Naive thymus-derived CD4-positive, alpha-beta T cell (primary cell): ENCODE measurements at places on chromosomes 5 and 9. TPM values are rescaled to one million over a fixed set of nuclear protein-coding genes. Genes with fewer than 3 reads are reported as not detected.

DNA sequence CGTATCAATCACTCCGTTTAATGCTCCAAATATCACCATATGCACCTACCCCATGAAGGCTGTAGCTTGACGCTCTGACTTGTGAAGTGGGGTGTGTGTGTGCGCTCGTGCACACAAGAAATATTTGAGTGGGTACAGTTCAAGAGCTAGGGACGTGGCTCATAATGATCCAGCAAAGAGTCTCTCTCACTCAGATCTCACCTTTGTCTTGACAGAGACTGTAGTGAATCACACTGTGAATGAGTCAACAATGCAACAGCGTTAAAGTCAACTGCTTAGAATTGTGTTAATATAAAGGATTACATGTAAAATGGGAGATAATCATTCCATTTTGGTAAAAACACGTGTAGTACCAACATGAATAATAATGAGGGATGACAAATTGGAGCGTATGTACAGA is 119.4 kb downstream of the MED27 start:
- no peaks in the 10 kb centered on the region for H3K27me3 ChIP-seq
- H3K36me3 ChIP-seq, result no peaks in the 10 kb centered on the region
- no peaks in the 10 kb centered on the region for H3K4me1 ChIP-seq

- no peak overlapping the region for H3K4me3 ChIP-seq
- H3K27me3 ChIP-seq, result no peaks in the 10 kb centered on the region
- H3K36me3 ChIP-seq, result no peaks in the 10 kb centered on the region
These were observed 98.0 kb upstream of the IRX2 start for GRCh38 chr5:2849429-2849828.

DNA sequence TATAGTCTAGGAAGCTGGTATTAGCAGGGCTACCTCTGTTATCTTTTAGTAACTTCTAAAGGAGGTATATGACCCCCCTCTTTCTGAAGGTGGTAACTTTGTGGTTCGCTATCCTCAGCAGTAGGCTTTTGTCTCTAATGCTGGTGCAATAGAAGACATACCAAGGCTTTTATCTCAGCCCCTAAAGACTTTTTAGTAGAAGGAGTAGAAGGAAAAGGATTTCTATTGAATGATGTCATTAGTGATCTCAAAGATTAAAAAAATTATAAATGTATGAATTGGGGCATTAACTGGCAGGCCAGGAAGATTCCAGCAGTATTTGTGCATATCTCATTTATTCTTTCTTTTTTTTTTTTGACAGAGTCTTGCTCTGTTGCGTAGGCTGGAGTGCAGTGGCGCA is 78.2 kb downstream of the RAI14 start:
- DNase-seq, result no peak
- H3K4me1 ChIP-seq, result no peaks in the 10 kb centered on the region
- H3K36me3 ChIP-seq, result no peaks in the 10 kb centered on the region
- H3K4me3 ChIP-seq, result no peak overlapping the region
- H3K27me3 ChIP-seq, result no peaks in the 10 kb centered on the region

DNA sequence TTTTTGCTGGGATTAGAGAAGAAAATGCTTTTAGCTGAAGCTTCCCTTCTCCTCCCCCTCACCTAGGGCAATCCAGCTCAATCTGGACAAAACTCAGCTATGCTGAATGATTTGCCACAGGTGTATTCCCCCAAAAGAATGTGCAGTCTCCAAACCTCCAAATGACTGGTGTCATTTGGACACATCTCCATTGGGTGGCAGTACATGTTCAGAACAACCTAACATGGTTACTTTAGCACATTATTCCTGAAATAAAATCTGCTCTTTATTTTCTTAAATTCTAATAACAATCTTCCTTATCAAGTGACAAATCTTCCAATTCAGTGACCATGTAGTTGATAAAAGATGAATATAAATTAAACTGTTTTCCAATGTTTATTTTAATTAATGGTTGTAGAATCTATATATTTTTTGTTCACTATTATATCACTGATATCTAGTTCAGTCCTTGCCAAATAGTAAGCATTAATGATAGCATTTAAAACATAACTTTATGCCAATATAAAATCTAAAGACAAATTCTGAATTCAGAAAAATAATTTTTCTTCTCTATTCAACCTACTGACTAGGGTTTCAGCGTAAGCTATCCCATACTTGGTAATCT is 61.3 kb upstream of the MOCS2 start:
- no peak for DNase-seq
- H3K36me3 ChIP-seq, result no peaks in the 10 kb centered on the region
- H3K4me1 ChIP-seq, result no peaks in the 10 kb centered on the region

- no peaks in the 10 kb centered on the region for H3K36me3 ChIP-seq
- no peak for DNase-seq
- no peak overlapping the region for H3K27ac ChIP-seq
- H3K4me1 ChIP-seq, result no peaks in the 10 kb centered on the region
- no peak overlapping the region for H3K4me3 ChIP-seq
- no peaks in the 10 kb centered on the region for H3K27me3 ChIP-seq
These were observed 16.4 kb upstream of the FST start for GRCh38 chr5:53463909-53464621.

GRCh38 chr5:72599519-72600370 is 92.5 kb upstream of the ZNF366 start:
- H3K27ac ChIP-seq, result no peak overlapping the region
- no peak overlapping the region for H3K4me3 ChIP-seq
- H3K27me3 ChIP-seq, result no peaks in the 10 kb centered on the region
- no peak for DNase-seq

- no peaks in the 10 kb centered on the region for H3K27me3 ChIP-seq
- no peak for DNase-seq
- no peaks in the 10 kb centered on the region for H3K36me3 ChIP-seq
- H3K4me3 ChIP-seq, result no peak overlapping the region
- no peaks in the 10 kb centered on the region for H3K4me1 ChIP-seq
These were observed 112.8 kb upstream of the NR3C1 start for GRCh38 chr5:143516249-143516648.

DNA sequence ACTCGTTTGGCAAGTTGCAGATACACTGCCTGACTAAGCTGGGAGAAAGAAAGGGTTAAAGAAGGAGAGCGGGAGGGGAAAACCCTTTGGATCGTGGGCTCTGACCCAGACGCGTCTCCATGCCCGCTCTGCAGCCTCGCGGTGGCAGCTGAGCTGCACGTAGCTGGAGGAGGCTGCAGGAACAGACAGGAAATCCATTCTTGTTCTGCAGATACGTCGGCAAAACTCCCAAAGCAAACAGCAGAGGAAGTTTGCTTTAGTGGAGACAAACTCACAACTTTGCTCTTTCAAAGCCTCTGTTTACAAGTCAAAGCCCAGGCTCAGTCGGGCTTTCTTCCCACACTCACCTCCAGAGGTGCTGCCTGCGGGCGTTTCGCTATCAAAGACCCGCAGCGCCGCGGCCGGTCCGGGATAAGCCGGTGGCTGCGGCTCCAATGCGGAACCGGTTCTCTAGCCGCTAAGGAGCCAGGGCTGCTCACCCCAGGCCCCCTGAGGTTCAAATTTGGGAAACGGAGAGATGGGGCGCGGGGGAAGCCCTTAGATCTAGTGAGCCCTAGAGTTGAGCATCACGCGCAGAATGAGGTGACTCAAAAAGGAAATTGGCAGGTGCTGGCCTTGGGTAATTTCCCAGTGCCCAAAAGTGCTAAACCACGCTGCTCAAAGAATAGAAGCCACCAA is 60.7 kb downstream of the MAT2B start:
- H3K36me3 ChIP-seq, result no peaks in the 10 kb centered on the region
- no peak for DNase-seq
- H3K27ac ChIP-seq, result no peak overlapping the region
- H3K4me1 ChIP-seq, result peaks cover 9% of the 10 kb centered on the region
- peaks cover 3% of the 10 kb centered on the region for H3K27me3 ChIP-seq
- peak overlapping the region; percentile 28 for H3K4me3 ChIP-seq

DNA sequence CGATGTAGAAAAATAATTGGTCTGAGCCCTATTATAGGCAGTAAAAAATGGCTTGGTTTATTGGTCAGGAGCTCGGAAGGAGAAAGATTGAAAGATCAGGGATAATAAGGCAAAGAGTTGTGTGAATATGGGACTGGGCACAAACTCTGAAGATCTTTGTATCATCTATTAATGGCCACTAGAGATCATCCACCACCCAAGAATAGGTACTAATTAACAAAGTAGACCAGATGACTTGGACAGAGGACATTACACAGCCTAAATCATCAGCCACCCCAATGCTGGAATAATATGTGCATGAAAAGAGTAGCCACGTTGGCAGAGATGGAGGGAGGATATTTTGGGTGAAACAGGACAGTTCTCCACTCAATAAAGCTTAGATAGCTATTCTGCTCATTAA is 364.1 kb downstream of the EFNA5 start:
- no peaks in the 10 kb centered on the region for H3K4me1 ChIP-seq
- H3K27ac ChIP-seq, result no peak overlapping the region
- H3K4me3 ChIP-seq, result no peak overlapping the region
- H3K36me3 ChIP-seq, result no peaks in the 10 kb centered on the region

DNA sequence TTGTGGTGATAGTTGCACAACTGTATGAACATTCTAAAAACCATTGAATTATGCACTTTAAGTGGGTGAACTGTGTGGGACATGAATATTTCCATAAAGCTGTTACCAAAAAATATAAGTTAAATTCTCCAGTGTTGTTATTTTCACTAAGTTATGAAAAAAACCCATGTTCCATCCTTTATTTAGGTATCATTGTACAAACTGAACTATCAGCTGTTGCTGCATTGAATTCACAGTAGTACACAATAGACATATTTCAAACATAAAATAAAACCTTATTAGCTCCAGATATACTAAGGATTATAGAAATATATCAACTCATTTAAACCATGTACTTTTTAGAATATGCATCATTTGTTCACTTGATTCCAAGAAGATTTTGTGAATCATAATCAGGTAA is 192.1 kb downstream of the COMMD10 start:
- no peak for DNase-seq
- H3K4me3 ChIP-seq, result no peak overlapping the region
- no peak overlapping the region for H3K27ac ChIP-seq
- H3K36me3 ChIP-seq, result no peaks in the 10 kb centered on the region

DNA sequence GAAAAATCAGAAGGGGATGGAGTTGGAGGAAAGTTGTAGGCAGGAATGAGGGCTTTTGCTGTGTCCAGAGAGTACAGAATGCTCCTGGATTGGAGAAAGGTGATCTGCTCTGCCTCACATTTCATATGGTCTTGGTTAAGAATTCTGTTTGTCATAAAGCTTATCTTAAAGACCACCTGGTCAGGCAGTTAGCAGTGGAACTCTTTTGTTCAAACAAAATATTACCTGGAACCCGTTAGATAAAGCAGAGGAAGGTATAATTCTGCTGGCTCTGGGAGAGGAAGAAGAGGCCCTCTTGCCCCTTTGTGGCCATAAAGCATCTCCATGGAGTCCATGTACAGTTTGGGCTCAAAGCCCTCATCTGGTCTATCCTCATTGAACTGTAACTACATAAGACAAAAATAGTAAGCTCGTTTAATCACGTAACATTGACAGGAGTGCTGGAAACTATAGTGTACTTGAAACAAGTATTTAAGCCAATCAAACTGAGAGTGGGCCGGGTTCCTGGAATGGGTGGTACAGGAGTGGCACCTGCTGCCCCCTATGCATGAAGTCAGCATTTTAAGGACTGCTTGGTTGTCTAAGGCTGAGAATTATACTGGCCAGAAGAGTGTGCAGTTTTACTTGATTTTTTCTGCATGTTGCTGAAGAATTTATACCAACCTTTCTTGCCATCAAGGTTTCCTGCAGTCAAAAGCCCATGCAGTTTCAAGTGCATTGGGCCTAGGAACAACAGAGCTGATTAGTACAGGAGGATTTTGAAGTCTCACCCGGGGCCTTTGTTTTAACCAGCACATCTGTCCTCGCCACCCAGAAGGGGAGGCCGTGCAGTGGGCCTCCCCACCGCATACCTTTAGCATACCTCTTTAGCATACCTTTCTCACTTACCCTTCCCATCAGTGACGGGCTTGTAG is 39.9 kb downstream of the STXBP1 start:
- H3K4me1 ChIP-seq, result no peaks in the 10 kb centered on the region

DNA sequence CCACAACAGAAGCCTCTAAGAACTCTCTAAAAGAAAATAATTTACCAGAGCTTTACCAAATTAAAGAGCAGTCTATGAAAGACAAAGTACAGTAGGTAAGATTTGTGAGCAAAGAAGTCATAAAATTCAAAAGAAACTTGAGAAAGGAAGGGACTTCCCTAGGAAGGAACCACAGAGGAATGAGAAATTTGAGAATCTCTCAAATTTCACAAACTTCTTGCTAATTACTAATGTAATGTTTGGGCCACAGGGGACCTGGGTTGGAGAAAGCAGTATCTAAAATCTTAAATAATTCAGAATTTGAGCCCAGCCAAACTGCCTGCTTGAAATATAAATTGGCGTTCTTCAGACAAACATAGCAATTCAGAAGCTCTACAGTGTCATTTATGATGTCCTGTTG is 225.0 kb upstream of the PRR16 start:
- DNase-seq, result no peak
- no peak overlapping the region for H3K27ac ChIP-seq
- H3K4me1 ChIP-seq, result no peaks in the 10 kb centered on the region
- H3K4me3 ChIP-seq, result no peak overlapping the region
- H3K27me3 ChIP-seq, result no peaks in the 10 kb centered on the region

DNA sequence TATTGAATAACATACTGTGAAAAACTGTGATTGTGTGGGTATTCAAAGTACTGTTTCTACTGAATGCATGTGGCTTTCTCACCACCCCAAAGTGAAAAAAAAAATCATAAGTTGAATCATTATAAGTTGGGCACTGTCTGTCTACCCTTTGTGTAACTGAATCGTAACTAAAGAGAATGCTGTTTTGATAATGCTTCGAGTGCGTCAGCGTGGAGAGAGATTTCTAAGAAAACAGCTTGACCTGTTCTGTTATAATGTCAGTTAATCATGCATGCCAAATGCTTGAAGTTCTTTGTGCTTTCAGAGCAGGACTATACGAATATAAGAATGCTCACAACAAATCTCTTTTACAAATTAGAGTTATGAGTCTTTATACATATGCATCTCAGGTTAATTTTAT is 148.8 kb upstream of the SGCD start:
- H3K27ac ChIP-seq, result no peak overlapping the region
- no peak overlapping the region for H3K4me3 ChIP-seq
- DNase-seq, result no peak
- H3K36me3 ChIP-seq, result no peaks in the 10 kb centered on the region

GRCh38 chr5:91438871-91439270 is 55.8 kb upstream of the ARRDC3 start:
- H3K4me1 ChIP-seq, result peaks cover 13% of the 10 kb centered on the region
- H3K27me3 ChIP-seq, result no peaks in the 10 kb centered on the region
- no peak for DNase-seq
- no peak overlapping the region for H3K27ac ChIP-seq
- no peaks in the 10 kb centered on the region for H3K36me3 ChIP-seq

GRCh38 chr9:1453636-1454035 is 403.5 kb downstream of the DMRT2 start:
- H3K36me3 ChIP-seq, result no peaks in the 10 kb centered on the region
- H3K27ac ChIP-seq, result no peak overlapping the region
- H3K4me1 ChIP-seq, result no peaks in the 10 kb centered on the region
- no peaks in the 10 kb centered on the region for H3K27me3 ChIP-seq
- no peak overlapping the region for H3K4me3 ChIP-seq

GRCh38 chr9:33167972-33168461 is 881 bp upstream of the B4GALT1 start:
- H3K4me3 ChIP-seq, result peak overlapping the region; percentile 68
- H3K36me3 ChIP-seq, result no peaks in the 10 kb centered on the region
- H3K4me1 ChIP-seq, result peaks cover 38% of the 10 kb centered on the region

The WDR38 gene
- total RNA-seq, result not detected in 2 replicates

The ARSK gene
- 7.7 TPM for total RNA-seq

The GFM2 gene
- 21.9 TPM for total RNA-seq

The RORB gene
- not detected for total RNA-seq

The ARHGEF39 gene
- total RNA-seq, result not detected

The SMIM33 gene
- total RNA-seq, result not detected

The PDE6A gene
- not detected for total RNA-seq

The EQTN gene
- not detected for total RNA-seq

The ALDH1A1 gene
- total RNA-seq, result 11.9 TPM

The SLC45A2 gene
- not detected for total RNA-seq

The ACOT12 gene
- total RNA-seq, result not detected
